ENCODE measurements at places on chromosomes 5 and 9. TPM values are rescaled to one million over a fixed set of nuclear protein-coding genes. Genes with fewer than 3 reads are reported as not detected.

The SVEP1 gene
- 9.9 TPM for total RNA-seq

GRCh38 chr5:174419540-174420132, 304.7 kb upstream of the MSX2 start:
- peak; percentile 87 for DNase-seq

The RETREG1 gene
- 4.9 TPM for total RNA-seq

- no peak for DNase-seq
Observed at GRCh38 chr5:79256563-79256962, 20.6 kb downstream of the JMY start.

DNA sequence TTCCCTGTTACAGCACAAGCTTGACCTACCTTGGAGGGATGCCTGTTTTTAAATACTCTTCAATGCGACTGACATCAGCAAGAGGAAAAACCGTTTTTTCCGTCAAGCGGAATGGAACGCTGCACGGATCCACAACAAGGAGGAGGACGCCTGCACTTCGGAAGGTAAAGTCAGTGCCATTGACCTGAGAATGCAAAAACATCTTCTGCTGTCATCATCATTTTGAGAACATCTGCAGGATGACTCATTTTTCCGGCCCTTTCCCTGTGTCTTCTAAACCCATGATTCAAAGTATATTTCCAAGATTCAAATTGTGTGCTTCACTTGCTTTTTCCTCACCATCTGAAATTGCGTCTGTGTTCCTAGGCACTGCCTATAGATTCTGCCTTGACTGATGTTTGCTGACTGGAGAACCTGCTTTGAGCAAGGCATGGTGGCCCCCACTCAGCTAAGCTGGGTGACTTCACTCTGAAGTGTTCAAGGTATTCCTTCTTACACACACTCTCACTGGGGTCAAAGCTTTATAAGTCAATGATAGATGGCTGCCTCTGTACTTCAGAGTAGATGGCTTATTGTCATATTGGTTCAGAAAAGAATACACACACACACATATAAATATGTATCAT, 78.1 kb downstream of the CEMIP2 start:
- DNase-seq: peak; percentile 55

Data from MCF 10A (cell line).